Activated CD4-positive, alpha-beta T cell treated with anti-CD3 and anti-CD28 coated beads, Interleukin-2, amount 10 ng/mL, durations not matched to agents 7 days and 5 days (primary cell): ENCODE measurements at places on chromosomes 2 and 18. TPM values are rescaled to one million over a fixed set of nuclear protein-coding genes. Genes with fewer than 3 reads are reported as not detected.

DNA sequence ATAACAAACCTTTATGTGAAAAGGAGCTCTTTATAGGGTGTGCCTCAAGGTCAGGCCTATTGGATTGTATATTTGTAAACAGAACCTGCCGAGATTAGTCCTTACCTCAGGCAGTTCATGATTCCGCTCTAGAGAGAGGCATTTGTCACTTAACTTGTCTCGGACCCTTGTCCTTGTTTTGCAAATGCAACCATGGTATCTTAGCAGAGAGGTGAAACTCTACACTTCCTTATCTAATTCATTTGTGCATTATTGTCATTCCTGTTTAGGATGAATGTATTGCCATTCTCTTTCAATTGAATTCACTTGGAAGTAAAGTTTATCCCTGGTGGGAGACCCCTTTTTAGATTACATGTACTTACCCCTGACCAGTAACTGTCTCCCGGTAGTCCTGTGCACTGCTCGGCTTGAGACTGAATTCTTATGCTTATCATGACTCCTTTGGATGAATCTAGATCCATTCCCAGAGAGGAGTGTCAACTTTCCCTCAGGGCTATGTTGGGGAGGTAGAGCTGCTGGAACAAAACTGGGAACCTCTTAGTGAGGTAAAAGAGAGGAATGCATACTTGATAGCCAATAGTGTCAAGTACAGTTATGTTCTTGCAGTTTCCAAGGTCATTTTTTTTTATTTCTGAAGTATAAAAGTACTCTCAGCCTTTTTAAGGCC is 46.6 kb downstream of the SGPP2 start:
- H3K27ac ChIP-seq = no peak overlapping the region
- H3K4me1 ChIP-seq = no peaks in the 10 kb centered on the region
- no peaks in the 10 kb centered on the region for H3K36me3 ChIP-seq
- no peaks in the 10 kb centered on the region for H3K27me3 ChIP-seq

GRCh38 chr2:55175254-55176093 is 56.6 kb downstream of the CLHC1 start:
- H3K36me3 ChIP-seq = no peaks in the 10 kb centered on the region
- no peaks in the 10 kb centered on the region for H3K27me3 ChIP-seq
- H3K4me1 ChIP-seq = peaks cover 2% of the 10 kb centered on the region
- no peak overlapping the region for H3K27ac ChIP-seq
- peak; percentile 26 for DNase-seq

Gene SNRNP200
- 170 TPM for total RNA-seq

GRCh38 chr18:35455926-35456763 is 41.6 kb downstream of the INO80C start:
- H3K27ac ChIP-seq = no peak overlapping the region
- DNase-seq = no peak
- no peaks in the 10 kb centered on the region for H3K36me3 ChIP-seq

DNA sequence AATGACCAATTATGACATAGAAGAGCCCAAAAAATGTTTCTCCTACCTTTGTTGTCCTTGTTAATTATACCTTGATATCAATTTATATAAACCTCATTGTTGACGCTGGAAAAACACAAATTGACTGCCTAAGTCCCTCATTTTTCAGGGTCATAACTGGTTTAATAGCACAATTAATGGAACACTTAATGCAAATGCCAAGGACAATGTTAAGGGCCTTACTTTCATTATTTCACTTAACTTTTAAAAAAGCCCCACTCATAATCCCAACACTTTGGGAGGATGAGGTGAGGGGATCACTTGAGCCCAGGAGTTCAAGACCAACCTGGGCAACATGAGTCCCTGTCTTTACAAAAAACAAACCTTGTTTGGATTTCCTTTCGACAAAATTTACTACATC is 3.5 kb upstream of the STPG4 start:
- no peaks in the 10 kb centered on the region for H3K27me3 ChIP-seq
- DNase-seq = no peak
- peaks cover 62% of the 10 kb centered on the region for H3K36me3 ChIP-seq
- peaks cover 22% of the 10 kb centered on the region for H3K4me1 ChIP-seq
- H3K4me3 ChIP-seq = no peak overlapping the region
- H3K27ac ChIP-seq = no peak overlapping the region

Gene PLGLB1
- 4.7 TPM for total RNA-seq

DNA sequence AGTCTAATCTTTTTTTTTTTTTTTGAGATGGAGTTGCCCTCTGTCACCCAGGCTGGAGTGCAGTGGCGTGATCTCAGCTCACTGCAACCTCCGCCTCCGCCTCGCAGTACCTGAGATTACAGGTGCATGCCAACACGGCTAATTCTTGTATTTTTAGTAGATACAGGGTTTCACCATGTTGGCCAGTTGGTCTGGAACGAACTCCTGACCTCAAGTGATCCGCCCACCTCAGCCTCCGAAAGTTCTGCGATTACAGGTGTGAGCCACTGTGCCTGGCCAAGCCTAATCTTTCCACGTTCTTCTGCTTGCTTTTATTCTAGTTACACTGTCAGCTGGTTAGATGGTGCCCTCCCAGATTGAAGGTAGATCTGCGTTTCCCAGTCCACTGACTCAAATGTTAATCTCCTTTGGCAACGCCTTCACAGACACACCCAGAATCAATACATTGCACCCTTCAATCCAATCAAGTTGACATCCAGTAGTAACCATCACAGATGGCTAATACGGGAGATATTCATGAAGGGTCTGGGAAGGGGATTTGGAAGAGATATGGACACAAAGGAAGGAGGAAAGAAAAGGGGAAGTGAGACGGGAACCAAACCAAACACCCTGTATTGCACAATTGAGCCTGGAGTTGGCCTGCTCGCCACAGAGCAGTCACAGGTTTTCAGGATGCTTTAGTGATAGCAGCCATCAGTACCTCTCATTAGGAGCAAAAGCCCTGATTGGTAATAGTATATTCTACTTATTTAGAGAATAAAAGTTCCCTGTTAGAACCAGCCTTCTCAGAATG is 229.8 kb downstream of the PIK3C3 start:
- H3K27me3 ChIP-seq = no peaks in the 10 kb centered on the region
- H3K4me1 ChIP-seq = no peaks in the 10 kb centered on the region
- H3K36me3 ChIP-seq = no peaks in the 10 kb centered on the region
- H3K4me3 ChIP-seq = no peak overlapping the region
- no peak for DNase-seq

- H3K36me3 ChIP-seq = no peaks in the 10 kb centered on the region
- no peaks in the 10 kb centered on the region for H3K27me3 ChIP-seq
- no peak for DNase-seq
- H3K4me3 ChIP-seq = no peak overlapping the region
- H3K4me1 ChIP-seq = no peaks in the 10 kb centered on the region
These were observed 73.9 kb upstream of the NRXN1 start for GRCh38 chr2:51105811-51106210.

Gene TMEM185B
- 20.8 TPM for total RNA-seq

DNA sequence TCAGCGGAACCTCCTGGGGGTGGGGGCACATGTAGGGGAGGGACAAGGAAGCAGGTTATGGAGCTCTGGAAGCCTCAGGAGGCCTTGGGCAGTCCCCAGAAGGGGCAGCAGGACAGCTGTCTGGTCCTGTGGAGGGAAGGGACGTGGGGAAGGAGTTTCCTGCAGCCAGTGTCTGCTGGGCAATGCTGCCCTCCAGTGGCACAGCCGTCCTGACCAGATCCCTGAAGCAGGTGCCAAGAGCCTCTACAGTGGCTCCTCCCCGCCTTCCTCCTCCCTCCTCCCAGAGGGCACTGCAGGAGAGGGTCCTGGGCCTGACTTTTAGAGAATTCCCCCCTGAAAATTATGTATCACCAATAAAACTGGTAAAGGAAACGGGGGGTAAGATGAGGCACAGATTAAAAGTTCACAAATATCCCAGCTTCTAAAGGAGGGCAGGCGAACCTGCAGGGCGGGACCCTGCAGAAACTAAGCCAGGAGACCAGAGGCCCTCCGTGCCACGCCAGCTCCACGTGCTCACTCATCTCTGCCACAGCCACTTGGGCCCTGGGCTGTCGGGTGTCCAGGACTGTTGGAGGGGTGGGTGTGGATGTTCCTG is 258.5 kb downstream of the TWIST2 start:
- no peak for DNase-seq
- no peak overlapping the region for H3K4me3 ChIP-seq
- H3K36me3 ChIP-seq = peaks cover 7% of the 10 kb centered on the region
- H3K27ac ChIP-seq = no peak overlapping the region
- H3K27me3 ChIP-seq = no peaks in the 10 kb centered on the region

DNA sequence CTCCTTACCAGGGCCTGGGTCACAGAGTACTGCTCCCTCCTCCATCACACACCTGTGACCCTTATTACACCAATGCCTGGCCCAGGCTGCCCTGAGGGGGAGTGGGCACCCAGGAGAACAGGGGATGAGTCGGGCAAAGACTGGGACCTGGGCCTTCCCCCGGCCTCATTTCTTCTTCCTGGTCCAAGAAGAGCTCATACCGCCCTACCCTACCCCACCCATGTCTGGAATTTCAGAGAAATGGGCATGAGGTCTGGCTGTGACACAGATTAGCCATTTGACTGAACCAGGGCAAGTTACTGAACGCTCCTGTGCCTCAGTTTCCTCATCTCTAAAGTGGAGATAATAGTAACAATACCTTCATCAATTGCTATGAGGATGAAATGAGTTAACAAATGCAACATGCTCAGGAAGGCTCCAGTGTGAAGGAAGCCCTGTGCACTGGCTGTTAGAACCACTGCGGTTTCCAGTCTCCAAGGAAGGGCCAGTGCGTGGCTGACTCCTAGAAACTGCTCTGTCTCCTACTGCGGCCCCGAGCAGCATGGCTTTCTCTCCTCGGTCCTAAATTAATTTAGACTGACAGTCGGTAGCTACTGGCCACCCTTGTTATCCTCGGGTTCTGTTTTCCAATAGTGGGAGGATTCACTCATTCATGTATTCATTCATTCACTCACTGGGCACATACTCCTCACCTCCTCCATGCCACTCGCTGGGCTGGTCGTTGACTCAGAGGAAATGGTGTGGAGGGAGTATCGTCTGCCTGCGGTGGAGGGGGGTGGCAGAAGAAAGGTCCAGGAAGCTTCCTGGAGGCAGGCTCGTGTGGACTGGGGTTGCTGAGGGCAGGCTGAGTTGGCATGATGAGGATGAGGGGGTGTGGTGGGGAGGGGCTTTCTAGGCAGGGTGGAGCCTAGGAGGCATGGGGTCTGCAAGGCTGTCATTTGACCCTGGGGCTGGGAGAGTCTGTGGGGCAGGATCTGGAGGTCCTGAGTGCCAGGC is 175.6 kb downstream of the GLI2 start:
- H3K27ac ChIP-seq = no peak overlapping the region
- DNase-seq = no peak
- no peaks in the 10 kb centered on the region for H3K27me3 ChIP-seq

Gene TMEM247
- not detected for total RNA-seq

Gene EIPR1
- total RNA-seq = 42.7 TPM

DNA sequence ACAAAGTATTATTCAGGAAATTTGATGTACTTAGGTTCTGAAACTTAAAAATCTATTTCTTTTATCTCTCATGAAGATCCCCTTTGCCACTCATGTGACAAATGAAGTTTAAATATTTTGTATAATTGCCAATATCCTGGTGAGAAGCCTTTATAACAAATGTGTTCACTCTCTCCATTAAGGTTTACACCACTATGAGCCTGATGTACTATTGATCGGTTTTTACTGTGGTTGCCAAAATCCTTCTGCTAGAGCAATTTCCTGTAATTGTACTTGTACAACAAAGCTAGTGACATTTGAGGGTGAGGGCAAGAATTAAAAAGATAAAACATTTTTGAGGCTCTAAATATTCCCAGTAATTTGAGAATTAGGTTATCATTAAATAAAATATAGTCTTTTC is 222.3 kb upstream of the CDH19 start:
- H3K36me3 ChIP-seq = no peaks in the 10 kb centered on the region
- no peak for DNase-seq
- H3K4me1 ChIP-seq = no peaks in the 10 kb centered on the region
- no peak overlapping the region for H3K4me3 ChIP-seq
- H3K27ac ChIP-seq = no peak overlapping the region
- H3K27me3 ChIP-seq = no peaks in the 10 kb centered on the region

Gene SLC5A7
- total RNA-seq = not detected

Gene ADD2
- 19.5 TPM for total RNA-seq

Gene ALPP
- not detected for total RNA-seq

- H3K4me3 ChIP-seq = peak overlapping the region; percentile 84
- H3K27me3 ChIP-seq = peaks cover 17% of the 10 kb centered on the region
- peak overlapping the region; percentile 90 for H3K27ac ChIP-seq
- peaks cover 31% of the 10 kb centered on the region for H3K4me1 ChIP-seq
- H3K36me3 ChIP-seq = peaks cover 5% of the 10 kb centered on the region
- DNase-seq = peak; percentile 12
These were observed 697 bp upstream of the SPATS2L start for GRCh38 chr2:200305797-200306195.

Gene LPIN1
- 62.2 TPM for total RNA-seq

GRCh38 chr2:165681841-165682240 is 112.2 kb downstream of the GALNT3 start:
- no peaks in the 10 kb centered on the region for H3K4me1 ChIP-seq
- no peak for DNase-seq
- no peak overlapping the region for H3K27ac ChIP-seq
- H3K36me3 ChIP-seq = no peaks in the 10 kb centered on the region
- peaks cover 4% of the 10 kb centered on the region for H3K27me3 ChIP-seq
- no peak overlapping the region for H3K4me3 ChIP-seq

GRCh38 chr2:201777869-201778268 is 2.9 kb downstream of the ALS2 start:
- H3K4me3 ChIP-seq = no peak overlapping the region
- H3K36me3 ChIP-seq = no peaks in the 10 kb centered on the region
- DNase-seq = no peak
- peaks cover 31% of the 10 kb centered on the region for H3K4me1 ChIP-seq

Gene AMER3
- not detected for total RNA-seq

DNA sequence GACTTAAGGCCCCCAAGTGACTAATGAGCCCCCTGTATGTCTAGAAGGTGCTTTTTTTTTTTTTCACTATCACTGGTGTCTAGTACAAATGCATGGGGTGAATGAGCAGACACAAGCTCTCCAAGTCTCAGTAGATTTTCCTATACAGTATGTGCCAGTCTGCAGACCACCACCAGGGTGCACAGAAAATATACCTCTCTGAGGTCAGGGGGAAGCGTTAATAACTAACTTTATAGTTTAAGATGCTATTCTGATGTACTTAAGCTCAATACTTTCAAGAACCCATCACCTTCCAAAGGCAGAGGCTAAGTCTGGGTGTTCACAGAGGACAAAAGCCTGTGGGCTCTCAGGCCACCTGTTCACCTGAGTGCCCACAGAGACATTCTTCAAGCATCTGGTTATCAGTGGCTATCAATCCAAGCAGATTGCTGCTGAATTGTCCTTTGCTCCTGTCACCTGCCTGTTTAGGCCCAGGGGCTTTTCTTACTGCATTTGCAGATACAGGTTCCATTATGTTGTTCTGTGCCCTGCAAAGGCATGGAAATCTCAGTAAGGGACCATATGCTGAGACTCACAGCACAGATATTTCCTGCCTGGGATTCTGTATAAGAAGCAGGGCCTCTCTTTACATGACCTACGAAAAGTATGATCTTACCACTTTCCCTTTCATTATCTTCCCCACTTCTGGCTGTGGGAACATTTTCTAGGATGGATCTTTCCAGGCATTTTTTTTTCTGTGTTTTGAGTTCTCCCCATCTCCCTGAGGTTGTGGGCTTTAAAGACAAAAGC is 534.6 kb downstream of the TNS1 start:
- no peaks in the 10 kb centered on the region for H3K4me1 ChIP-seq
- DNase-seq = no peak
- no peaks in the 10 kb centered on the region for H3K36me3 ChIP-seq
- H3K4me3 ChIP-seq = no peak overlapping the region

GRCh38 chr18:22826726-22827125 is 106.4 kb upstream of the RBBP8 start:
- H3K4me3 ChIP-seq = no peak overlapping the region
- H3K4me1 ChIP-seq = no peaks in the 10 kb centered on the region
- H3K27ac ChIP-seq = no peak overlapping the region
- DNase-seq = no peak
- no peaks in the 10 kb centered on the region for H3K36me3 ChIP-seq
- peaks cover 23% of the 10 kb centered on the region for H3K27me3 ChIP-seq
